ENCODE measurements at places on chromosomes 4 and X.

DNA sequence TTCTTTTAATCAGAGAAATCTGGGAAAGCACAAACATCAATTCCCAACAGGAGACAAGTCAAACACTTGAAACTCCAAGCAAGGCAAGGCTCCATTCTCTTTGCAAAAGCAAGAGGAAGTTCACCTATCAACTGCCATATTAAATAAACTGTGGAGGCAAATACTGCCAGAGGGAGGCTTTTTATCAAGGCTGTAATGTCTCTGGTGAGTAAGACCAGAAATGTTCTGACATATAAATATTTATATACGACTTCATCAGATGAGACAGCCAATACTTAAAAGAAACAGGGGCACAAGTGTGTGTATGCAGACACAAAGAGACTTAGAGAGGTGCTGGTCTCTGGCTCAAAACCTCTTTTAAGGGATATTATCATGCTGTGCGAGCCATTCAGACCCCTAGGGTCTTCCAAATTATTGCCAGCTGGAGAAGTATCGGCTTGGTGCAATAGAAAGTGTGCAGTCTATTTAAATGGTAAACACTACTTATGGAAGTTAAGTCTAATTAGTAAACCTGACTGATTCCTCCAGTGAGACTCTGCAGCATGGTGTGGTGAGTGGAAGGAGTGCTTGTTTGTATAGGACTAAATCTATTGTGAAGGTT, 24.4 kb downstream of the DCX start:
- no peak for DNase-seq

DNA sequence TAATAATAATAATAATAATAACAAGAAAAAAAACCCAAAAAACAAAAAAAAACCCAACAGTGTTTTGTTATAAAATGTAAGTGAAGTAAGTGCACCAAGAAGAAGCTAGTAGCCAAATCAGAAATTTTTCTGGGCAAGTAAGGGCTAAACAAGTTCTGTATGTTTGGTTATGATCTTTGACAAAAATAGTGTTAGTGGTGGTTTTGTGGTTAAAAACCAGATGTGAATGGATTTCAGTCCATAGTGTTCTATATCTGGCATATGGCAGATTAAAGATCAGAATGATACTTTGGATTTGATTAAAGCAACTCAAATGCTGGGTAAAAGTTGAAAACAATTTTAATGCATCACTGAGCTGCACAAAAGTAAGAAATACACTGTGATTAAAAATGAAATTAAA, 116.5 kb upstream of the NDST4 start:
- no peak for DNase-seq

GRCh38 chr4:180770265-180770664, 1472.9 kb upstream of the TENM3 start:
- no peak for DNase-seq

DNA sequence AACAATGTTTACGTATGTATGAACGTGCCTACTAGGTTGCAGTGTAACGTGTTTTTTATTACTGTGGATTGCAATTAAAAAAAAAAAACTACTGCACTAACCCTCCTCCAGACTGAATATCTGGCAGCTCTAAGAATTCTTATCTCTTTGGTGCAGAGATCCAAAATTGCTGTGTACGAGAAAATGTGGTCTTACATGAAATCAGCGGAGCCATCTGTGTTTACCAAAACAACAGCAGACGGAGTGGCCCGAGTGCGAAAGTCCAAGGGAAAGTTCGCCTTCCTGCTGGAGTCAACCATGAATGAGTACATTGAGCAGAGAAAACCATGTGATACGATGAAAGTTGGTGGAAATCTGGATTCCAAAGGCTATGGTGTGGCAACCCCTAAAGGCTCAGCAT, 268.1 kb downstream of the THOC2 start:
- DNase-seq: no peak

DNA sequence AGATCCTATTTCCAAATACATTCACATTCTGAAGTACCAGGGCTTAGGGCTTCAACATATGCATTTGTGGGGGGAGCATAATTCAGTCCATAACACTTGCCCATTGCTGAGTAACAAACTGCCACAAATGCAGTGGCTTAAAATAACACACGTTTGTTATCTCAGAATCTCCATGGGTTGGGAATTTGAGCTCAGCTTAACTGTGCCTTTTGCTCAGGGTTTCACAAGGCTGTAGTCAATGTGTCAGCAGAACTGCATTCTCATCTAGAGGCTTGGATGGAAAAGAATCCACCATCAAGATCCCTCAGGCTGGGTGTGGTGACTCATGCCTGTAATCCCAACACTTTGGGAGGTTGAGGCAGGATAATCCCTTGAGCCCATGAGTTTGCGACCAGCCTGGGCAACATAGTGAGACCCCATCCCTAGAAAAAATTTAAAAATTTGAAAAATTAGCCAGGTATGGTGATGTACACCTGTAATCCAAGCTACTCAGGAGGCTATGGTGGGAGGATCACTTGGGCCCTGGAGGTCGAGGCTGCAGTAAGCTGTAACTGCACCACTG, 25.8 kb upstream of the TBL1X start:
- DNase-seq: no peak

DNA sequence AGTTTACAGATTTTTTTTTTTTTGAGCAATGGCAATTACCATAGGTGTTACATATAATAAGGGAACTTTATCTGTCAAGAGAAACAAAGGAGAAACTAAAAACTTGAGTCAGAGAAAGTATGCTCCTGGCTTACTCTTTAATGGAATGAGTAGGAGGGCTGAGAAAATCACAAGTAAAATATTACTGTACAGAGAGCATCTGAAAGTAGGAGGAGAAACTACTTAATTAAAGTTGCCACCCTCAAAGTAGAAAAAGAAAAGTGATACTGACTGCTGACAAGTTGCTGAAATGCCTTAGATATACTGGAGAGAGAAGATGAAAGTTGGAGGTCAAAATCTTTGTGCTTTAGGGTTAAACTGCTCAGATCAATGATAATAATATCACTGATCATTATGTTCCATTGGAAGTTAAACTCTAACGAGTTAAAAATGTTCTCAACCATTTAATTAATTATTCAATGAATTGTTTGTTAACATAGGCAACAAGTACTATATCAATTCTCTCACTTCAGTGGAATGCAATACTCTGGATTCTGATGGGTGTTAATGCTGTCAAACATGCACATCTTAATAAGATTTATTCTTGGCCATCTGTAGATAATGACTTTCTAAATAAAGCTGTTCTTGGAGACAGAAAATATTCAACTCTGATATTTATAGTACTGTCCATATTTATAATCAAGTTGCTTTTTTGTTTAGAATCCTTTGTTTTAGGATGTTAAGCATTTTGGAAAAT, 61.2 kb upstream of the CAMK2D start:
- no peak for DNase-seq

- DNase-seq: no peak
These were observed 119.7 kb downstream of the NFKB1 start for GRCh38 chr4:102620697-102621497.

DNA sequence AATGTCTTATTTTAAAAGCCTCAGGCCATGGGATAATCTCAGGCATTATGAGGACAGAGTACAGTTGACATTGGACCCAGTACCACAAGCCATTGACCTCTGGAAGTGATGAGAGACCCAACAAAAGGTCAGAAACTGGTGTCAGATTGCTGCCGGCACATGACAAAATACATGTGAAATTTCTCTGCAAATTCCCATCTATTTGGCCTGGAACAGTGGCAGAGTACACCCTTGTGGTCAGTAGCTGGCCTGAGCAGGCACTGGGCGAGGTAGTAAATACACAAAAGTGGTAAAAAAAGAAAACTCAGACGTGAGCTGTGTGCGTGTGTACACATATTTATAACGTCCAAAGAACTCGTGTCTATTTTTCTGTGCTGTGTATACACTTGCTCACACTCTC, 155.5 kb downstream of the DHX15 start:
- no peak for DNase-seq

DNA sequence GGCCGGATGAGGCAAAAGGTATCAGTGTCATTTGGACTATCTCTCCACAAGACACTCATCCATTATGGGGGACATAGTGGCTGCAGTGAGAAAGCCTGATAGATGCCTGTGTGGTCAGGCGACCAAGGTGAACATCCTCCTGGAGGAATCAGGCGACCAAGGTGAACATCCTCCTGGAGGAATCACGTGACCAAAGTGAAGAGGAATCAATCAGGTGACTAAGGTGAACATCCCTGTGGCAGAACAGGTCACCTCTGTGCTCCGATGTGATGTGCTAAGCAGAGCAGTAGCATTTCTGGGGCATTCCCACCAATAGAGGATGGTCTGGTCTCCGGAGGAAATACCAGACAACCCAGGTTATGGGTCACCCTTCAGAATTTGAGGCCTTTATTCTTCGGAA, 44.0 kb downstream of the RNF212 start:
- DNase-seq: no peak

GRCh38 chr4:145939441-145939750, 773 bp upstream of the ZNF827 start:
- no peak for DNase-seq

DNA sequence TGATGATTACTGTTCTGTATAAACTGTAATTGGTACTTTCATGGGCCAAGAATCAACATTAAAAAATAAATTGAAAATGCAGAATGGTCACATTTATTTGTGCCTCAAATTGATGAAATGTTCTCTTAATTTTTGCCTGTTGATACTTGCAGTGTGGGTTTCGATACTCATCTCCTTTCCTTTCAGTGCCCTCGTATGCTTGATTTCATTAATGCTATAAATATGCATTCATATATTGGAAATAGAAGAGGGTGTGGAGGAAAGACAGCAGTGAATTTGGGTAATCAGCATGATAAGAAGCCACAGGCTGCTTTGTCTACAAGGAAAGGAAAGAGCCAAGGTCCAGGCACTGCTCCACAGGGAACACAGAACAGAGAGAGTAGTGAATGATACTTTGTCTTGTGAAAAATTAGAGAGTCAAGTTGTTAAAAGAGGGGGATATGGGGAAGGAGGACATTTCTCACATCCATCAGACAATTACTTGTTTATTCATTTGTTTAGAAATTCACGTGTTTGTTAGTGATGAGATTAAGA, 1.0 kb upstream of the DDX60 start:
- no peak for DNase-seq

- no peak for DNase-seq
These were observed 94.0 kb downstream of the TMA16 start for GRCh38 chr4:163588532-163588931.

DNA sequence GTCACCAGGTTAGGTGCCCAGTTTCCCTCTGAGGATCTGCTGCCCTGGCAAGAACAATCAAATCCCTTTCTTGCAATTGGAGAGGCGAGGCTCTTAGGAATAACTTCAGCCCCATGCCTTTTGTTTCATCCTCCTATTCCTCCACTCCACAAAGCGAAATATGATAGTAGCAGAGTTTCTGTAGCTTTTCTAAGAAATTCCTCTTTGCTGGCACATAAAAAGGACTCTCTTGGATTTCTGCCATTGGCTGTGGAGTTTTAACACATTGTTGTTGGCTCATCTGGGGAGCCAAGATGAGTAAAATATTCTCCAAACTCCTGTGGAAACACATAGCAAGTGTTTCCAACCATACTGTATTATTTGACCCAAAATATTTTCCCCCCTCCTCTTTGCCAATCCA, 11.0 kb upstream of the ADGRG2 start:
- no peak for DNase-seq

DNA sequence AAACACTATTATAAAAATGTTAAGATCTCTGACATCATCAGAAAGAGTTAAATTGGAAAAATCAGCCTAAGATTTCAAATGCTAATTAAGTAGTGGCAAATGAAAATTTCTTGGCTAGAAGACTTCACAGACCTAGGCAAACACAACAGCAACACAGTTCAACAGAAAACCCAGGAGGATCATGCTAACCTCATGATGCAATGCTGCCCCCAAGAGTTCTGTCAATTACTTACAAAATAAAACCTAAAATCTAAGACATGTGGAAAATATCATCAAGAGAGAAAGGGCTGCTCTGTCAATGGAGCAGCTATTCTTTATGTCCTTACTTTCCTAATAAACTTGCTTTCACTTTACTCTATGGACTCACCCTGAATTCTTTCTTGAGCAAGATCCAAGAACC, 21.0 kb downstream of the S100G start:
- no peak for DNase-seq

GRCh38 chr4:56206258-56206657, 181.0 kb downstream of the AASDH start:
- no peak for DNase-seq

DNA sequence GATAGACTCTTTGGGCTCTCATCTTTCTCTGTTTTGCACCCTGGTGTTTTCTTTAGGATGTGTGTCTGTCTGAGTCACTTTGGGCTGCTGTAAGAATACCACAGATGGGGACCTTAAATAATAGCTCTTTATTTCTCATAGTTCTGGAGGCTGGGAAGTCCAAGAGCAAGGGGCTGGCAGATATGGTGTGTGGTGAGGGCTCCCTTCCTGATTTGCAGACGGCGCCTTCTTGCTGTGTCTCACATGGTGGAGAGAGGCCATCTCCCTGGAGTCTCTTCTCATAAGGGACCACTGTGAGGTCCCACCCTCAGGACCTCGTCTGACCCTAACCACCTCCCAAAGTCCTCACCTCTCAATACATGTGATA, 93.7 kb upstream of the ADRA2C start:
- no peak for DNase-seq

- DNase-seq: no peak
These were observed 615 bp downstream of the NEXMIF start for GRCh38 chrX:74924449-74925224.

DNA sequence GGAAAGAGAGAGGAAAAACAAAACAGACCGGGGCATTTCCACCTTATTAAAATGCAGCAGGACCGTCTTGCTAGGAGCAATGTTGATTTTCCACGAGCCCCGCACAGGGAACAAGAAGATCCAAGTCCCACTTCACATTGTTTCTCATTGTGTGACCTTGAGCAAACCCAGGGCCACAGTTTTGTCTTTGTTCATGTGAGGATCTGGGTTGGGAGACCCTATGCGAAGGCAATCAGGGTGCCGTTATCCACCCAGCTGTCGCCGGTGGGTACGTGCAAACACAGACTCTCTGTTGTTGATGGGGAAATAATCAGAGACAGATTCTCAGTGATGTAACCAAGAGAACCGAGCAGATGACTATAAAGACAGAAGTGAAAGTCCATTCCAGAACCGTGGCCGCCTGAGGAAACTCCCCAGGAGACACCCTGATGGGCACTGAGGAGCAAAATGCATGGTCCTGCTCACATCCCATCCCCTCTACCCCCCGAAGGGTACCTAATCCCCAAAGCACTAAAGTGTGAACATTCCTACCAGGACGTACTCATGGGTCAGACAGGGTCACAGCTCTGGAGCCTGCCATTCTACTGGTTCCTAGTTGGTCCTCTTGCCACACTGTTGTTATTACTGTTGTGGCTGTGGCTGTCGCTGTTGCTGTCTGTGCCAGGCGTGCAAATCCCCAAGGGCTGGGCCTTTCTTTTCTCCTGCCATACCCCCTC, 102.7 kb upstream of the RBPJ start:
- no peak for DNase-seq

GRCh38 chrX:131066237-131066636, 8.1 kb downstream of the ARHGAP36 start:
- no peak for DNase-seq

DNA sequence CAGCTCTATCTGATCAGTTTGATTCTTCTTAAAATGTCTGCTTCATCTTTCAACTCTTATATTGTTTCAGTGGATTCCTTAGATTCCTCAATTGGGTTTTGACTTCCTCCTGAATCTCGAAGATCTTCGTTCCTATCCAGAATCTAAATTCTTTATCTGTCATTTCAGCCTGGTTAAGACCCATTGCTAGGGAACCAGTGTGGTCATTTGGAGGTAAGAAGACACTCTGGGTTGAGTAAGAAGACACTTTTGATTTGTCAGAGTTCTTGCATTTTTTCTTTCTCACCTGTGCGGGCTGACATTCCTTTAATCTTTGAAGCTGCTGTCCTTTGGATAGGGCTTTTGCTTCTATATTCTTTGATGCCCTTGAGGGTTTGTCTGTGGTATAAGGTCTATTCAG, 291.9 kb downstream of the SLC7A11 start:
- DNase-seq: no peak

- no peak for DNase-seq
These were observed 59.4 kb upstream of the HELT start for GRCh38 chr4:184958923-184959210.
